ENCODE measurements at places on chromosomes 7 and 10.
A peak's percentile ranks its signal among the peaks of the same experiment; 100 is the strongest.

- H3K4me3 ChIP-seq: no peak overlapping the region
- no peak for DNase-seq
- peaks cover 12% of the 10 kb centered on the region for H3K4me1 ChIP-seq
- no peaks in the 10 kb centered on the region for H3K27me3 ChIP-seq
- peaks cover 74% of the 10 kb centered on the region for H3K36me3 ChIP-seq
These were observed 154.9 kb downstream of the EGFR start for GRCh38 chr7:55173671-55174070.

DNA sequence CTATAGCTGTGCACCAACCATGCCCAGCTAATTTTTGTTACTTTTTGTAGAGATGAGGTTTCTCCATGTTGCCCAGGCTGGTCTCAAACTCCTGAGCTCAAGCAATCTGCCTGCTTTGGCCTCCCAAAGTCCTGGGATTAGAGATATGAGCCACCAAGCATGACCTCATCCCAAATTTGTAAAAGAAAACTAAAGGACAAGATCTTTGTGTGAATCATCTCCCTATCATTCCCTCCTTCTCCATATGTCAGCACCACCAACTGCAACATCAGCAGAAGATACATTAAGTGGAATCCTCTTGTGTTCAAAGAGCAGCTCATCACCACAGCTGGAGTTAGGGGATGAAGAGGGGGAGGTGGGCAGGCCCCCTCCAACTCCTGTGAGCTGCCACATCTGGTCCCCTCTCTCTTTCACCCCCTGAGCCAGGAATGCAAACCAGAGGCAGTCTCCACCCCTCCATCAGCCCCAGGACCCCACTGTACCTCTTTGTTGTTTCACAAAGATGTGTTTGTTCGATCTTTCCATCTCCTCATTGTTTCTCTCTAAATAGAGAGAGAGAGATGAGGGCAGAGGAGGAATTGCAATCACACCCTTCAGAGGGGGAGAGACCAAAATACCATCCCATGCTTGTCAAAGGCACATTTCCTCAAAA is 47.3 kb upstream of the PIP4K2A start:
- H3K27ac ChIP-seq: no peak overlapping the region
- no peaks in the 10 kb centered on the region for H3K4me1 ChIP-seq

GRCh38 chr7:152860310-152860709 is 100.8 kb downstream of the ACTR3B start:
- H3K4me3 ChIP-seq: no peak overlapping the region
- no peaks in the 10 kb centered on the region for H3K27me3 ChIP-seq
- no peak overlapping the region for H3K27ac ChIP-seq
- no peaks in the 10 kb centered on the region for H3K36me3 ChIP-seq

GRCh38 chr7:15720849-15721471 is 34.5 kb upstream of the MEOX2 start:
- H3K4me3 ChIP-seq: no peak overlapping the region
- H3K36me3 ChIP-seq: no peaks in the 10 kb centered on the region
- H3K27ac ChIP-seq: no peak overlapping the region
- H3K27me3 ChIP-seq: no peaks in the 10 kb centered on the region
- no peaks in the 10 kb centered on the region for H3K4me1 ChIP-seq

DNA sequence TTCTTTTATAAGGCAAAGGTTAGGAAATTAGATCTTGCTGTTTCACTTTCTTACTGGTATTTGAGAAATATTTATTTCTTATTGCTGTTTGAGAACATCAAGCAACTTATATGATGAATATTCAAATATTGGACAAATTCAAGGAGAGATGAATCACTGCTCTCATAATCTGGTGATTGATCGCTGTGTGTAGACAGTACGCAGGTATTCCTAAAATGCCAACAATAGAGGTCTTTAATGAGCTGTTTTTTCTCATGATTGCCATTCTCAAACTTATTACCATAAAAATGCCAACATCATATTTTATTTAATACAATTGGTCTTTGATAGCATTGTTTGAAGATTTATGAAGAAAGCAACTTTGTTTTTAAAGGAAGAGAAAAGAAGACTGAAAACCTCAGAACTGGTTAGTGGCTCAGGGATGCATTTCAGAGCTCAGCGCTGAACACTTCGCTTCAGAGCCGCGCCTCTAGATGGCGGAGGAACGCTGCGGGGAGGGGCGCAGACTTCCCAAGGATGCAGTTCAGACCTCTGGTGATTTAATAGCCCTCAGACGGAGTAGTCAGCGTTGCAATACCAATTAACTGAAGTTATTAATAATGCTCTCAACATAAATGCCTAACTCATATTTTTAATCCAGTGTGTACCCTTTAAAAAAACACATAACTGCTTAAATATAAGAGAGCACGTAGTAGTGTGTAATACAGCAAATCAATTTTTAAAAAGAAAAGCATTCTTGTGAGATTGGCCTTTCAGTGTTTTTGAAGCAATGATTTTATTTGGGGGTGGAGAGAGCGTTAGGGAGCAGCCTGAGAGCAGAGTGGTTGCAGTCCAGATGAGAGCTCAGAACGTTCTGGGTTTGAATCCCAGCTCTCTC is 38.5 kb upstream of the STEAP4 start:
- H3K27ac ChIP-seq: no peak overlapping the region
- no peaks in the 10 kb centered on the region for H3K27me3 ChIP-seq
- no peaks in the 10 kb centered on the region for H3K36me3 ChIP-seq
- no peak overlapping the region for H3K4me3 ChIP-seq
- H3K4me1 ChIP-seq: no peaks in the 10 kb centered on the region

DNA sequence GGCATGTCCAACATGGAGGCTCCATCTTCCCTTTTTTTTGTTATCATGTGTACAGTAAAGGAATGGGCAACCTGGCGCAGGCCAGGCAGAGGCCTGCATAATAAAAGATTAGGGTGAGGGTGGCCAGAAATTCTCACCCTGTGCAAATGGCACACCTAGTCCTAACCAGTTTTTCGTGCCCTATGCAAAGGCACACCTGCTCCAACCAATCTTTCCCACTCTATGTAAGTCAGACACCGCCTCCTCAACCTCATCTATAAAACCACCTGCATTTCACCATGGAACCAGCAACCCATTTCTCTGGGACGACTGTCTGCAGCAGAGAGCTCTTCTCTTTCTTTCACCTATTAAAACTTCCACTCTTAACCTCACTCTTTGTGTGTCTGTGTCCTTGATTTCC is 16.1 kb downstream of the TBATA start:
- H3K4me3 ChIP-seq: no peak overlapping the region
- peaks cover 13% of the 10 kb centered on the region for H3K27me3 ChIP-seq
- H3K27ac ChIP-seq: no peak overlapping the region
- no peaks in the 10 kb centered on the region for H3K4me1 ChIP-seq

DNA sequence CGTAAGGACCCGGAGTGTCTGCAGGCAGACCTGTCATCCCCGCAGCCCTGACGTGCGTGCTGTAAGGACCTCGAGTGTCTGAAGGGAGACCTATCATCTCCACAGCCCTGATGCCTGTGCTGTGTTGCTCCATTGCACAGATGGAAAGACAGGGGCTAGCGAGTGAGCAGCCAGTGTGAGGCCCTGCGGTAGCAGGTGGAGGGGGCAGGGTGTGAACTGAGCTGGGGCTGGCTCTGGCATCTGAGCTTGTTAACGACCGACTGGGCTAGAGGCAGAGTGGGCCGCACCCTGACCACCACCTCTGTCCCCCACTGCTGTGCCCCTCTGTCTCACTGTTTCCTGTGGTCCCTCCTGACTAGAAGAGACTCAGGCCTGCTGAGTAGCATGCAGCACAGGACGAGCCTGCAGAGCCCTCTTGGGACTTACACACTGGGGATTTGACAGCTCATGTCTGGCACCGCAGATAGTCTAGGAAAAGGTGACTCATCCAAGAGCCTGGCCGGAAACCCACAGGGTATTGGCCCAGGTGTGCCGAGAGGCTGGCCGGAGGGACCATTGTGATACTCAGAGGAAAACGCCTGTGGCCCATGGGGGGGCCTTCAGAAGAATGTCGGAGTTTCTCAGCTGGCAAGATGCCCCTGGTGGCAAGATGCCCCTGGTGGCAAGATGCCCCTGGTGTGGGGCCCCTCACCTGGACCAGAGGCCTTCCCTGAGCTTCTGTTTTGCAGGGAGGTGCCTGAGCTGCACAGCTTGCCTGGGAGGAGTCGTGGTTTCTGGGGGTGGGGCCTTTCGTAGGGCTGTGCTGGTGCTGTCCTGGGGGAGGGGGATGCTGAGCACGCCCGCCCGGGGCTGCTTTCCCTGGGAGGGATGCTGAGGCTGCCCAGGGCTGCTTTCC is 34.3 kb downstream of the INPP5A start:
- H3K27ac ChIP-seq: peak overlapping the region; percentile 47
- H3K36me3 ChIP-seq: no peaks in the 10 kb centered on the region
- H3K4me1 ChIP-seq: peaks cover 25% of the 10 kb centered on the region
- H3K27me3 ChIP-seq: no peaks in the 10 kb centered on the region
- peak; percentile 81 for DNase-seq

- no peak overlapping the region for H3K4me3 ChIP-seq
- no peaks in the 10 kb centered on the region for H3K4me1 ChIP-seq
- H3K27me3 ChIP-seq: no peaks in the 10 kb centered on the region
- H3K27ac ChIP-seq: no peak overlapping the region
These were observed 30.8 kb upstream of the EFCAB10 start for GRCh38 chr7:105611856-105612775.

DNA sequence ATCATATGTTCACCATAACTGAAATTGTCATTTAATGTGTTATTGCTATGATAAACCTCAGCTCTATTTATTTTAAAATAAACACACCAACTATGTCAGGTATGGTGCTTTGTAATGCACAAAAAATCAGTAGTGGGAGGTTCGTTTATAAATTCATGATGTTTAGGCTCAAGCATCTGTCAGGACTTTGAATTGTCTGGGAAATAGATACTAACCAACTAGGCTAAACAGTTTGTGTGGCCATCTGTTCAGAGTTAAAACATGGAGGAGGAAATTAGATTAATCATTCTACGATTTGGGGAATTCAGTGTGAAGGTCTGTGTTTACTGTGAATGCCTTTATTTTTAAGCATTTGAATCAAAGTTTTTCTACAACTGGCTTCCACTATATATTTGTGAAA is 212.6 kb upstream of the FZD8 start:
- no peaks in the 10 kb centered on the region for H3K27me3 ChIP-seq
- H3K4me1 ChIP-seq: no peaks in the 10 kb centered on the region
- H3K36me3 ChIP-seq: no peaks in the 10 kb centered on the region
- H3K27ac ChIP-seq: no peak overlapping the region
- no peak overlapping the region for H3K4me3 ChIP-seq
- DNase-seq: no peak

GRCh38 chr7:91226411-91226810 is 37.8 kb upstream of the FZD1 start:
- no peaks in the 10 kb centered on the region for H3K36me3 ChIP-seq
- H3K27ac ChIP-seq: no peak overlapping the region
- H3K27me3 ChIP-seq: peaks cover 4% of the 10 kb centered on the region
- no peak for DNase-seq

- no peak overlapping the region for H3K4me3 ChIP-seq
- peaks cover 6% of the 10 kb centered on the region for H3K4me1 ChIP-seq
- H3K27ac ChIP-seq: no peak overlapping the region
- DNase-seq: no peak
- no peaks in the 10 kb centered on the region for H3K27me3 ChIP-seq
These were observed 30.9 kb upstream of the DKK1 start for GRCh38 chr10:52283174-52283573.

DNA sequence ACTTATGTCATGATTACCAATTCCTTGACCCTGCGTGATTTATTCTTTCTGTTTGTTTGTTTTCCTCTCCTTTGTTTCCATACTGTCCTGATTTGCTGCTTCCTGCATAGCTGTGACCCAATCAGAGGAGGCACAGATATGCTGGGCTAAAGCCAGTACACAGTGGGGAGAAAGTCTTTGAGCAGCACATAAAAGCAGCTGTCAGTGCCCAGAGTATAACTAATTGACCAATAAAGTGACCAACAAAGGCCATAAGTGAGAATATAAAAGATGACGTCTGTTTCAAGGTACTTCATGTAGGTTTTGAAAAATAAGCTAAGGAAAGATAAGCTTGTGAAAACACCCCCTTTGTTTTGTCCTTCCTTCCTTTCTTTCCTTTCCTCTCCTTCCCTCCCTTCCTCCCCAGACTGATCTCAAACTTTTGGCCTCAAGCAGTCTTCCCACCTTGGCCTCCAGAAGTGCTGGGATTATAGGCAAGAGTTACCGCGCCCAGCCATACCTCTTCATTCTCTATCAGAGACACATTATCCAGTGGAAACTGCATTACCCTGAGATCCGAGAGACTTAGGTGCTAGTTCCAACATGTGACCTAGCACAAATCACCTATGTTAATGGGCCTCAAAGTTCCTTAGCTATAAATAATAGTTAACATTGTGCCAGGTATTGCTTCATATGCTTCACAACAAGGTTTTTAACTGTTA is 17.0 kb downstream of the BCAP29 start:
- H3K4me3 ChIP-seq: no peak overlapping the region
- no peak overlapping the region for H3K27ac ChIP-seq
- H3K4me1 ChIP-seq: peaks cover 35% of the 10 kb centered on the region
- H3K27me3 ChIP-seq: no peaks in the 10 kb centered on the region
- no peak for DNase-seq

Data from keratinocyte (primary cell).